ENCODE measurements at places on chromosomes 12 and 14.

DNA sequence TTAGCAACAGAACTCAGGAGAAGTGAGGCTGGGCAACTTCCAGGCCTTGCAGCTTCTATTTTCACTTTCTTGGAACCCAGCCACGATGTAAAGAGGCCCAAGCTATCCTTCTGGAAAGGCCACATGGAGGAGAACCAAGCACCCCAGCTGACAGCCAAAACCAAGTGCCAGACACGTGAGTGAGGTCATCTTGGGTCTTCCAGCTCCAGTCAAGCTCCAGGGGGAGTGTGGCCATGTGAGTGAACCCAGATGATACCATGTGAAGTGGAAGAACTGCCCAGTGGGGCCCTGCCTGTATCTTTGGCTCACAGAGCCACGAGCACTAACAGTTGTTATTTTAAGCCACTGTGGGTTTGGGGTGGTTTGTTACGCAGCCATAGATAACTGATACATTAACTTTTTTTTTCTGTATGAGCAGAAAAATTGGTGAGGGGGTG, 126.8 kb upstream of the MAP1LC3B2 start:
- DNase-seq, result no peak

GRCh38 chr14:95381726-95382125, 62.0 kb upstream of the CLMN start:
- no peak for DNase-seq

DNA sequence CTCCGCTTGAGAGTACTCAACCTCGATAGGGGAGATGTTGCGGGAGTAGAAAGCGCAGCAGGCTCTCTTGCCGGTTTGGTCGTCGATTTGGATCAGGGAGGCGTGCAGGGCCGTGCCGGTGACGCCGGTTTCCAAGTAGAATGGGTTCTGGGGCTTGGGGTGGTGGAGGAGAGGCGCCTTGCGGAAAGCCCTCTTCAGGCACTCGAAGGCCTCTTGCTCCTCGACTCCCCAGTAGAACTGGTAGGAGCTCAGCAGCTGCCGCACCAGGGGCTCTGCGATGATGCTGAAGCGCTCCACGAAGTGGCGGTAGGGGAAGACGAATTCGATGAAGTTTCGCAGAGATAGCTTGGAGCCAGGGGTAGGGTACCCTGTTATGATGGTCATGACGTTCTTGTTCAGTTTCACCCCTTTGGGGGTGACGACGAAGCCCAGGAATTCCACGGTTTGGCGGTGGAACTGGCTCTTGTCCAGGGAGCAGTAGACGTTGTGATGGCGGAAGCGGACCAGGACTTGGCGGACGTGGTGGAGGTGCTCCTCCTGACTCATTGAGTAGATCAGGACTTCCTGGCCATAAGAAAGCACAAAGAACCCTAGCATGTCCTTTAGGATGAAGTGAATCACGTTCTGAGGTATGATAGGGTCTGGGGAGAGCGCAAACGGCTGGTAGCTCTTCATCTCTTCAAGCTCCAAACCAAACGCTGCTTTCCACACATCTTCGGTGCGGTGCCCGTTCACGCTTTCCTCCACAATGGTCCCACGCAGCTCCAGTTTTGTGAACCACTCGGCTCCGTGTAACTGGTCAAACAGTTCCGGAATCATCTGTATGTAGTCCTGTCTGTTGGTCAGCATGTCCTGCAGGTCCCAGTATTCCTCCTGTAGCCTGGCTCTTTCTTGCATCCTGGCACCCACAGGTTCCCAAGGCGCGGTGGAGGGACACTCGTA, 21.2 kb downstream of the RTL1 start:
- no peak for DNase-seq

DNA sequence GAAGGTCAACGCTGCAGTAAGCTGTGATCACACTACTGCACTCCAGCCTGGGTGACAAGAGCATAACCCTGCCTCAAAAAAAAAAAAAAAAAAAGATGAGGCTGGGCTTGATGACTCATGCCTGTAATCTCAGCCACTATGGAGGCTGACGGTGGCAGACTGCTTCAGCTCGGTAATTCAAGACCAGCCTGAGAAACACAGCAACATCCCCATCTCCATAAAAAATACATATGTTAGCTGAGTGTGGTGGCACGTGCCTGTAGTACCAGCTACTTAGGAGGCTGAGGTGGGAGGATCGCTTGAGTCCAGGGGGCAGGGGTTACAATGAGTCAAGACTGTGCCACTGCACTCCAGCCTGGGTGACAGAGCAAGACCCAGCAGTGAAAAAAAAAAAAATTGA, 50.4 kb downstream of the GXYLT1 start:
- DNase-seq, result no peak

DNA sequence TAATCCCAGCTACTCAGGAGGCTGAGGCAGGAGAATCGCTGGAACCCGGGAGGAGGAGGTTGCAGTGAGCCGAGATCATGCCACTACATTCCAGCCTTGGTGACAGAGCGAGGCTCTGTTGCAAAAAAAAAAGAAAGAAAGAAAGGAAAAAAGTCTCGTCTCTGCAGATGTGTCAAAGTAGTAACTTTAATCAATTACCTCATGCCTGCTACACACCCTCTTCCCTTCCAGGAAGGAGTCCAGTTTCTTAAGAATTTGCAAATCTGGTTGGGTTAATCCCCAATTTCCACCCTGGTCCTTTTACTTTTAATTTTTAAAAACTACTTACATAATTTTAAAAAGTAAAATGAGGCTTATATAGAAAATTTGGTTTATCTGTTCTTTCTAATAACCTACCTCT, 234.5 kb upstream of the KITLG start:
- no peak for DNase-seq

GRCh38 chr12:117404940-117405339, 43.5 kb upstream of the NOS1 start:
- no peak for DNase-seq

GRCh38 chr12:65885716-65886115, 61.4 kb downstream of the HMGA2 start:
- DNase-seq, result no peak

DNA sequence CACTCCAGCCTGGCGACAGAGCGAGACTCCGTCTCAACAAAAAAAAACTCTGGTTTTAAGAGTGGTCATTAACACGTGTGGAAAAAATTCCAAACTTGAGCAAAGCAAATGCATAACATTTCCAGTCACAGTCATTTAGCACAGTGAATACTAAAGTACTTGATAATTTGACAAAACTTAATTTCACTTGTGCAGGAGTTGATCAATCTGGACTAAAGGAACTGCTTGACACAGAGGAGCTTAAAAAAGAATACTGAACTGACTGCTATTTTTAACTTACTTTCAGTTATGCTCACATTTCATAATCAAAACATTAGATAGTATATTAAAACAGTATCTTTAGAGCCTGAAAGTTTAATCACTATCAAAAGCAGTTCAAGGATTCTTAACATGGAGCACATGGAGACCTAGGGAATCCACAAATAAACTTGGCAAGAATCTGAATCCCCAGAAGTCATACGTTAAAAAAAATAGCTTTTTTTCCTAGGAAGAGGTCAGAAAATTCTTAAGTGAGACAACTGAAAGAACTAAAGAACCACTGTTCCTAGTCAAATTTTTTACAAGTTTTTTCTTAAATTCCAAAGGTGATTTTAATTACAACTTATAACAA, 7.4 kb downstream of the UBE2N start:
- no peak for DNase-seq

GRCh38 chr12:19848421-19848820, 409.1 kb downstream of the AEBP2 start:
- DNase-seq, result no peak

- no peak for DNase-seq
These were observed 12.2 kb upstream of the OR5AU1 start for GRCh38 chr14:21168055-21168454.

DNA sequence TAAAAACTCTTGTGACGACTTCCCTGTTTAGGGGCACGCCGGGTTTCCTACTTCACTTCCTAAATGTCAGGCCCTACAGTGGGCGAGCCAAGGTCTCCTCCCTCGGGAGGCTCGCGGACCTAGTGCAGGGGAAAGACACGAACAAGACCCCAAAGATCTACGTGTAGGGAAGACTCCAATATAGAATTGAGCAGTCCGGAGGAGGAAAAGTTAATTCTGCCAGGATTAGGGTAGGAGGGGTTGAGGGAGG, 564 bp downstream of the ATXN3 start:
- DNase-seq, result no peak

GRCh38 chr12:51197736-51198567, 19.9 kb downstream of the POU6F1 start:
- no peak for DNase-seq

- no peak for DNase-seq
These were observed at the start of gene PGF for GRCh38 chr14:74955229-74956026. Gene PGF, minus strand, starts transcription at chr14:74955597. Its CDS starts 355 bp downstream, at chr14:74955242.

- no peak for DNase-seq
These were observed 7.4 kb downstream of the CIT start for GRCh38 chr12:119869720-119870119.

DNA sequence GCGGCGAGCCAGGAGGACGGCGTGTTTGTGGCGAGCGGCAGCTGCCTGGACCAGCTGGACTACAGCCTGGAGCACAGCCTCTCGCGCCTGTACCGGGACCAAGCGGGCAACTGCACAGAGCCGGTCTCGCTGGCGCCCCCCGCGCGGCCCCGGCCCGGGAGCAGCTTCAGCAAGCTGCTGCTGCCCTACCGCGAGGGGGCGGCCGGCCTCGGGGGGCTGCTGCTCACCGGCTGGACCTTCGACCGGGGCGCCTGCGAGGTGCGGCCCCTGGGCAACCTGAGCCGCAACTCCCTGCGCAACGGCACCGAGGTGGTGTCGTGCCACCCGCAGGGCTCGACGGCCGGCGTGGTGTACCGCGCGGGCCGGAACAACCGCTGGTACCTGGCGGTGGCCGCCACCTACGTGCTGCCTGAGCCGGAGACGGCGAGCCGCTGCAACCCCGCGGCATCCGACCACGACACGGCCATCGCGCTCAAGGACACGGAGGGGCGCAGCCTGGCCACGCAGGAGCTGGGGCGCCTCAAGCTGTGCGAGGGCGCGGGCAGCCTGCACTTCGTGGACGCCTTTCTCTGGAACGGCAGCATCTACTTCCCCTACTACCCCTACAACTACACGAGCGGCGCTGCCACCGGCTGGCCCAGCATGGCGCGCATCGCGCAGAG, 873 bp downstream of the PLXNC1 start:
- DNase-seq, result no peak

GRCh38 chr14:99737451-99737951, 53.4 kb downstream of the CYP46A1 start:
- no peak for DNase-seq

GRCh38 chr12:128055567-128055966, 211.4 kb upstream of the TMEM132C start:
- no peak for DNase-seq

- DNase-seq, result no peak
These were observed 15.2 kb upstream of the TUBA1B start for GRCh38 chr12:49146406-49146805.

DNA sequence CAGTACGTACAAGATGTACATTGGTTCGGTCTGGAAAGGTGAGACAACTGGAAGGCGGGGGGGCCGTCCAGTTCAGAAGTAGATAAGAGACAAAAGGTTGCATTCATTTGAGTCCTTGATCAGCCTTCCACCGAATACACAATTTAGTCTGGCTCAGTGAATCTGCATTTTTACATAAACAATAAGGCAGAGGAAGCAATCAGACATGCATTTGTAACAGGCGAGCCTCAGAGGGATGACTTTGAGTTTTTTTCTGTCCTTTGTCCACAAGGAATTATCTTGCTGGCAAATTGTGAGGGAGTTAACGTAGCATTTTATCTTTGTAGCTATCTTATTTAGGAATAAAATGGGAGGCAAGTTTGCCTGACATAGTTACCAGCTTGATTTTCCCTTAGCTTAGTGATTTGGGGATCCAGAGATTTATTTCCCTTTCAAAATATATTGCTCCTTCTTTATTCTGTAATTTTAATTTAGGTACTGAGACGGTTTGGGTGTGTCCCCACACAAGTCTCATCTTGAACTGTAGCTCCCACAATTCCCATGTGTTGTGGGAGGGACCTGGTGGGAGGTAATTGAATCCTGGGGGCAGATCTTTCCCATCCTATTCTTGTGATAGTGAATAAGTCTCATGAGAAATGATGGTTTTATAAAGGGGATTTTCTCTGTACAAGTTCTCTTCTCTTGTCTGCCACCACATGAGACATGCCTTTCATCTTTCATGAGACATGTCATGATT, 59.4 kb downstream of the TESPA1 start:
- DNase-seq, result no peak

- no peak for DNase-seq
These were observed 36.8 kb downstream of the IL31 start for GRCh38 chr12:122137229-122137628.

GRCh38 chr12:58537278-58537677, 383.0 kb downstream of the LRIG3 start:
- DNase-seq, result no peak

- no peak for DNase-seq
These were observed 10.4 kb upstream of the SALL2 start for GRCh38 chr14:21536418-21537089.

DNA sequence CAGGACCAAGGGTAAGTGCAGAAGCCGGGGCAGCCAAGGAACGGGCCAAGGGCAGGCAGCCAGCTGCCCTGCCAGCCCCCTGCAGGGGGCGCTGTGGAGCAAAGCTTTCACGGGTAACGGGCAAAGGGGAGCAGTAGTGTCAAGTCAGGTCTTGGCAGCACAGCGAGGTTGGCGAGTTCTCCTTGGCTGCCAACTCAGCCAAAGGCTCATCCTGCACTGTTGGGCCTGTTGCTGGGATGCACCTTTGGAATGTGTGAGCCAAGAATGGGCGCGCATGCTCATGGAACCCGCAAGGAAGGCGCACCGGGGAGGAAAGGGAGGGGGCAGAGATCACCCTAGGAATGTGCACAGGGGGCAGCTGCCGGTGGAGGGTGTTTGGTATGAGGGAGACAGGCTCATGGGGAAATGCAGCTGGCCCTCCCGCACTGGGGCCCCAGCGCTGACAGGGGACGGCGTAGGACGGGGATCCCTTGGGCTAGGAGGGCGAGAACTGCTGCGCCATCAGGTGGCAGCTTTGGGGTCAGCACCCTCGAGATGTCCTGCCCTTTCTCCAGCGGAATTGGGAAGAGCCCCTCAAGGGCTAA, 138.0 kb downstream of the ASCL4 start:
- peak; percentile 7 for DNase-seq

DNA sequence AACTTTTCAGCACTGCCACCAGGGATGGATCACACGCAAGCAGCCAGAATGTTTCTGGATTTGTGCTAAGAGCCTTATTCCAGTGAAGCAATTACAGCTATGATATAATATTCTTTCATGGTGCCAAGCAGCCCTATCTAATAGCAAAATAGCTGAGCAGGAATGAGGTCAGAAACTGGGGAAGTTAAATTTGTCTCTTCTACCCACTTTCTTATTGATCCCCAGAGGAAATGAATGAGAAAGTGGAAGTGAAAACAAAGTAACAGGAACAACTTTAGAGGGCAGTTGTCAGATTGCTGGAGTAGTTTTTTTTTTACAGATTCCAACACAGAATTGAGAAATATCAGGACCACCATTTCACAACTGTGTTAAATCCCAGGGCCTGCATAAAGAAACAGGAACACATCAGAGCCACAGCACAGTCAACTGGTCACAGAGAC, 44.8 kb downstream of the GCH1 start:
- DNase-seq, result no peak

- no peak for DNase-seq
These were observed 22.3 kb downstream of the SEL1L start for GRCh38 chr14:81511111-81511904.
